Muscle of leg (tissue), 16 donors: ENCODE measurements at places on chromosomes 11 and 22.

- no peak for DNase-seq
These were observed 44.4 kb downstream of the CNTN5 start for GRCh38 chr11:99065121-99065520.

GRCh38 chr22:38872831-38873248 is 824 bp upstream of the CBX6 start:
- DNase-seq = peak; percentile 94

GRCh38 chr11:45894555-45895247 is 9.2 kb downstream of the MAPK8IP1 start:
- DNase-seq = no peak

GRCh38 chr11:132655187-132655855 is 877.0 kb downstream of the OPCML start:
- DNase-seq = no peak

DNA sequence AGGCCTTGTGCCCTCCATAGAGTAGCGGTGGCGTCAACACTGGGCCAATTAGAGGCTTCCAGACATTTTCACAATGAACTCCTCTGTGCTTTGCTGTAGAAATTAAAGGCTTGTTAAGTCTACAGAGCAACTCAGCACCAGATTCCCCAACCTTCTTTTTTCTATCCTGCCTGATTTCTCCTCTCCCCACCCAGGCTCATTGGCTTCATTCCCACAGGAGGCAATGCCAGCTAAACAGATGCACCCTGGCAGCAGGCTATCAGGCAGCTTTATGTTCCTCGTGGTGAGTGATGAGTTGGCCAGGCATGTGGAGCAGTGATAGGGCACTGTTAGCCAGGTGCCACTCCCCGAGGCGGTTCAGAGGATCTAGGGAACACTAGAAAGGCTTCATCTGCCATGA is 4.8 kb downstream of the DIXDC1 start:
- DNase-seq = peak; percentile 85

DNA sequence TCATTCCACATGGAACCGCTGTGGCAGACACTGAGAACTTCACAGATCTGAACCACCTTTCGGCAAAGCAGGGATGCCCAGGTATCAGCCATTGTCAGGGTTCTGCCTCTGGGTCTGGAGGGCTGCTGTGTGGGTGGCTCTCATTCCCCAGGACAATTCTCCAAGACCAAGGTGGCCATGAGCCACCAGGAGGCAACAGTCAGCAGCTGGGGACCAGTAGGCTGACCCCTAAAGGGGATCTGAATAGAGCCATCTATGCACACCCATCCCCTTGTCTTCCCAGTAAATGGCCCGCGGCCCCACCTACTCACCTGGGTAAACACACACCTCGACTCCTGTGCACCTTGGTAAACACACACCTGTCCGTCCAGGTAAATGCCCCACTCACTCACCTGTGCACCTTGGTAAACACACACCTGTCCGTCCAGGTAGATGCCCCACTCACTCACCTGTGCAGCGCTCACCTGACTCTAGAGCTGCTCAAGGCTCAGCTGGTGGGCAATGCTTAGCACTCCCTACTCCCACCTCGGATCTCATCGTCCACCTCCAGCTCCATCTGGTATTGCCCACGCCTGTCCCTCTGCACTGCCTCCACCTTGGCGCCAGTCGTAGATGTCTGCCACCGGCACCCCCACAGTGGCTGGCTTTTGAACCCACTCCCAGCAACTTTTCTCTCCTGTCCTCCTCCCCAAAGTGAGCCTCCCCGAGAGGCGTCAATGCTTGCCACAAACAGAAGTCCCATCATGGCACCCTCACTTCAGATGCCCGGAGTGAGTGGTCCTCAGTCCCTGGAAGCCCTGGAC is 10.2 kb downstream of the SLC25A1 start:
- DNase-seq = no peak

- DNase-seq = no peak
These were observed 236.6 kb downstream of the GRIK4 start for GRCh38 chr11:120747850-120748814.
